CD4-positive, alpha-beta T cell treated with Interleukin-12 subunit alpha and Interleukin-12 subunit beta, for 1 hour (primary cell): ENCODE measurements at places on chromosomes 13 and 19.

DNA sequence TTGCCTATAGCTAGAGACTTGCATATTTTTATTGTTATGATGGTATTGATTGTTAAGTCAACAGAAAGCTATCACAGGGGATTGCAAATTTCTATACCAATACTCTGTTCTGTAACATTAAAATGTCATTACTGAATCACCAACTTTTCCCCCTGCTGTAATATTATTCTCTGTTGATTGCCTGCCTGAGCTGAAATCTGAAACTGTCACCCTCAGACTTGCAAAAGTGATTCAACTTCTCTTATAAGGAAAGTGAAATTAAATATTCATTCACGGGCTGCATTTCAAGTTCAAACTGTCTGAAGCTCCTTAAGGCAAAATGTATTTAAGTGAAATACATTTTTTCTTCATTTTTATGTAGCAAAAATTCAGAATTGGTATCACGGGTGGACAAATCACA lies 723.2 kb downstream of the PCDH9 start:
- no peak for DNase-seq

DNA sequence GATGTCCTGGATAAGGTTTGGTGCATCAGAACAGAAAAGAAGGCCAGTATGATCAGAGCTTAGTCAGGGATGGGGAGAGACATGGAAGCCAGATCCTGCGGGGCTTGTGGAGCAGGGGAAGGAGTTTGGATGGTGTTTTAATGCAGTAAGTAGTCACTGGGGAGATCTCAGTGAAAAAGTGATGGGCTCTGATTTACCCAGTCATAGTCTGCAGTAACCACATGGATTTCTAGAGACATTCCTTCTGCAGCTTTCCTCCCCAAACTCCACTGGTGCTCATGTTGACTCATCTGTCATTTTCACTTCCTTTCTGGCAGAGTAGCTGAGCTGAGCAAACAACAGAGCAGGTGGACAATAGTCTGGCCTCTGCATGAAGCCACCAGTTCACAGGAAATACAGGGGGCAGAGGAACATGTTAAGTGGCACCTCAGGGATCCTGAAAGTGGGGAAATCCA lies 144.1 kb downstream of the DPF1 start:
- DNase-seq, result no peak

DNA sequence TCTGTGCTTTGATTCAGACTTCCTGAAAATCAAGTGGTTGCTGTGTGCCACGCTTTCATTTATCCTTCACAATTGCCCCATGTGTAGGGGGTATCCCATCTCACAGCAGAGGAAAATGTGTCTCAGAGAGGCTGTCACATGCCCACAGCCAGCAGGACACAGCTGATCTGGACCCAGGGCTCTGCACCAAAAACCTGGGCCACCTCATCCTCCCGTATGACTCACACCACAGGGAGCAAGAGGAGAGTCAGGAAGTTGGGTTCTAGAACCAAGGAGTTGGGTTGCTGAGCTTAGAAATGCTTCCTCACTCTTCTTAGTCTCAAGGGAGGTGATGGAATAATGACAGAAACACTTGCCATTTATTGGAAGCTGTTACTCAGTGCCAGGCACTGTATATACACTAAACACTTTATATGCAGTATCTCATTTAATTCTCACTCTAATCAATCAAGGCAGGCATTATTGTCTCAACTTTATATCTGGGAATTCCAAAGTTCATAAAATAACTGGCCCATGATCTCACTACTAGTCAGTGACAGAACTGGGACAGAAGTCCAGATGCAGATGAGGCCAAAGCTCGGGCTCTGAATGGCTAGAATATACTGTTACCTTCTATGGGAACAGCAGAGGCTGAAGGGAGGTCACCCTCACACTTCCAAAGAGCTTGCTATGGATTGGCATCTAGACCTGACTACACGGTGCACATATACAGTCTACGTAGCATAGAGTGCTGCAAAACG lies 47.7 kb upstream of the ATP12A start:
- no peak for DNase-seq

DNA sequence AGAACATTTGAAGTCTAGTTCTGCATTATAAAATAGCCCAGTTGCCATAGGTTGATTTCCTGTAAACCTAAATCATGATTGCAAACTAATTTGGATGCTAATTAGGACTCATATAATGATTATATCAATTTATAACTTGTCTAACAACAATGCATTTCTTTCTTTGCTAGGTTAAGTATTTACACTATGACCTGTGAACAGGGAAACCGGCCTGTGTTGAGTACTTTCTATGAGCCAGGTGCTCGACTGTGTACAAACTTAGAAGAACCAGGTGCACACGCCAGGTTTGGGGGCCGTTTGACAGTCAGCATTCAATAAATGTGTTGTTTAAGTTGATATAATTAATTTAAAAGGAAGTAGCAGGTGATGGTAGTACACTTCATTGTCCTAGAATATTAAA lies 203.1 kb downstream of the TM9SF2 start:
- no peak for DNase-seq

- DNase-seq, result no peak
Measured at GRCh38 chr13:113324398-113324797, 27.4 kb downstream of the LAMP1 start.

- no peak for DNase-seq
Measured at GRCh38 chr13:103097366-103097928, 31.2 kb upstream of the SLC10A2 start.

GRCh38 chr19:18309525-18310064 lies 13.3 kb downstream of the LSM4 start:
- DNase-seq, result no peak

- DNase-seq, result no peak
Measured at GRCh38 chr19:19535311-19536191, 2.5 kb upstream of the CILP2 start.

- DNase-seq, result no peak
Measured at GRCh38 chr13:70994191-70994590, 872.8 kb downstream of the DACH1 start.
